T-cell (primary cell): ENCODE measurements at places on chromosomes 6 and 20. TPM values are rescaled to one million over a fixed set of nuclear protein-coding genes. Genes with fewer than 3 reads are reported as not detected.

DNA sequence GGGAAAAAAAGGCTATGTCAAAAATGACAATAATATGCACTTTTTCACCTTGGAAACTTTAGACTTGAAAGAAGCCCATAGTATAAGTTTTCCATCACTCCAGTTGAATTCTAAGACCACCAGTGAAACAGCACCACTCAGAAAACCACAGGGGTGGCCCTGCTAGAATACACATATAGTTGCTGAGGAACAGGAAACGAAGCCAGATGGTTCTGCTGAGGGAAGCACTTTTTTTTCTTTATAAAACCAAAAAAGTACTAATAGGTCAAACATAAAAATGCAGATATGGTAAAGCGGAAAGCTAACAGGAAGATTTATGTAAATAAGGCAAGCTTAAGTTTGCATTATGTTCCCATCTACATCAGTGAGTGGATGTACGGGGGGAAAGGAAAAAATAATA, 303.9 kb downstream of the FOXC1 start:
- DNase-seq, result no peak

- no peak for DNase-seq
Observed at GRCh38 chr6:158729906-158730540, 80.2 kb downstream of the SYTL3 start.

- no peak for DNase-seq
Observed at GRCh38 chr6:4209196-4209595, 73.8 kb upstream of the ECI2 start.

KCNK17 gene
- 0.38 TPM for total RNA-seq

RIPOR3 gene
- total RNA-seq, result 0.25 TPM

HRH3 gene
- total RNA-seq, result not detected

CD40 gene
- 9.6 TPM for total RNA-seq

OR2H2 gene
- not detected for total RNA-seq
